ENCODE measurements at places on chromosomes 5 and 9.
A peak's percentile ranks its signal among the peaks of the same experiment; 100 is the strongest.

DNA sequence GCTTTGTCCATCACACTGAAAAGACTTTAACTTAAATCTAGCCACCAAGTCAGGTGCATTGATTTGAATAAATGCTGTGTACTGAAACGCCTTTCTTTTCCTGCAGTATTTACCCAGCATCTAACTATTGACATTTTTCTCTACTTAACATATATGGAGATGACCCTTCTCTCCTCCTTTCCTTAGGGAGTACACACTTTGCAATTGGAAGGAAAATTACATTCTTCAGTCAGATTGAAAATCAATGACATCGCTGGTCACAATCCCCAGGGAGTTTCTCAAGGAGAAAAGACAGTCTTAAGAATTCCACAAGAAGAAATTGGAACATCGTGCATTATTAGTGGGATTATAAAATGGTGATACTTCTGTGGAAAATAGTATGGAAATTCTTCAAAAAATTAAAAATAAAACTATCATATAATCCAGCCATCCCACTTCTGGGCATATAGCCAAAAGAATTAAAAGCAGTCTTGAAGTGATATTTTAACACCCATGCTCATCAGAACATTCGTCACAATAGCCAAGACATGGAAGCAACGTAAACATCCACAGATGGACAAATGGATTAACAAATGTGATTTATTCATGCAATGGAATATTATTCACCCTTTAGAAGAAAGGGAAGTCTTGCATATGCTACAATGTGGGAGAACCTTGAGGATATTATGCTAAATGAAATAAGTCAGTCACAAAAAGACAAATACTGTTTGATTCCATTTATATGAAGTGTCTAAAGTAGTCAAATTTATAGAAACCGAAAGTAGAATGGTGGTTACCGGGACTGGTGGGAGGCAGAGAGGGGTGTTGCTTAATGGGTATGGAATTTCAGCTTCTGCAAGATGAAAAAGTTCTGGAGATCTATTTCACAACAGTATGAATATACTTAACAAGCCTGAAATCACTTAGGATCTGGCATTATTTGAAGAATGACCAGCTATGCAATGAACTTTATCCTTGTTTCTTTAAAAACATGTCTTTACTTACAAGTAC lies 14.3 kb upstream of the FREM1 start:
- DNase-seq: no peak

GRCh38 chr5:112219000-112219399 lies 200.1 kb downstream of the EPB41L4A start:
- DNase-seq: no peak

DNA sequence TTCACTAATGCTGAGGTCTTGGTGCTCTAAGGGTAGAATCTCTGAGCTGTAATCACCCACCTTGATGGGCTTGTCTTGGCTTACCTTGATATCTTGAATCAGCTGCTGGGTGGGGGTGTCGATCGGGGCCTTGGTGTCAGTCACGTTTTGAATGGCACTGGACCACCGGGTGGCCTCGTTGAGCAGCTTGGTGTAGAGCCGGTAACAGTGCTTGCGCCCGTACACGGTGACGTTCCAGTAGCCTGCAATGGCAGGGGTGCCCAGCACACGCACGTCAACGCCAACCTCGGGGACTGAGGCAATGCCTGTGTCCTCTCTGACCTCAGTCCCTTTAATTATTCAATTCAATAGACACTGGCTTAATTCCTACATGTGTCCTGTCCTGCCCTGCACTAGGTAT lies 63.1 kb upstream of the RETREG1 start:
- no peak for DNase-seq

- DNase-seq: no peak
Measured at GRCh38 chr5:114377050-114377844, 15.4 kb downstream of the KCNN2 start.

GRCh38 chr5:151562019-151562707 lies 29.0 kb downstream of the FAT2 start:
- no peak for DNase-seq

GRCh38 chr5:115549154-115549553 lies 4.6 kb upstream of the FEM1C start:
- DNase-seq: no peak

- no peak for DNase-seq
Measured at GRCh38 chr9:93010704-93011103, 47.8 kb upstream of the SUSD3 start.

DNA sequence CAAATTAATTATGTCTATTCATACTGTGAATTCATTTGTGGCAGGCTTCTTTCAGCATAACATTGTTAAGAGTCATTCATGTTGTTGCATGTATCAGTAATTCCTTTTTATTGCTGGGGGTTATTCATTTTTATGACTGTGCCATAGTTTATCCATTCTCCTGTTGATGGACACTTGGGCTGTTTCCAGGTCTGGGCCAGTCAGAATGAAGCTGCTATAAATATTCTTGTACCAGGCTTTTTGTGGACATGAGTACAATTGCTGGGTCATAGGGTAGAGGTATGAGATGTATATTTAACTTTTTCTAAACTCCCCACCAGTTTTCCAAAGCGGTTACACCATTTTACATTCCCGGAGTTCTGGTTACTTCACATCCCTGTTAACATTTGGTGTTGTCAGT lies 13.6 kb downstream of the PRPF4 start:
- no peak for DNase-seq

- DNase-seq: no peak
Measured at GRCh38 chr9:68995776-68996175, 18.1 kb downstream of the PRKACG start.

DNA sequence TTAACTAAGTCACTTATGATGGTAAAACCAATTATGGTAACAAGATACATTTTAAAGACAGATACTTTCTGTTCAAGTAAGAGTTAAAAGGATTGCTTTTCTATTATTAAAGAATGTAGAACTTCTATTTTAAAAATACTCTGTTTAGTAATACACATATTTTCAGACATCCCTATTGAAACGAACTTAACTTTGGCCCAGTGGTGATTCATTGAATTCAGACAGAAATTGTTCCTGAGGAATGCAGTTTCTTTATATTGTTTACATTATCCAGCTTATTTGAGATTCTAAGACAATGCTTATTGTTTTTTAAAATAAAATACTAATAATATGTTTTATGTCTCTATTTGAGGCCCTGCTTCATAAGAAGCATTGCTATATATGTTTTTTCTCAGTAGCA lies 816.4 kb downstream of the SEMA5A start:
- DNase-seq: no peak

DNA sequence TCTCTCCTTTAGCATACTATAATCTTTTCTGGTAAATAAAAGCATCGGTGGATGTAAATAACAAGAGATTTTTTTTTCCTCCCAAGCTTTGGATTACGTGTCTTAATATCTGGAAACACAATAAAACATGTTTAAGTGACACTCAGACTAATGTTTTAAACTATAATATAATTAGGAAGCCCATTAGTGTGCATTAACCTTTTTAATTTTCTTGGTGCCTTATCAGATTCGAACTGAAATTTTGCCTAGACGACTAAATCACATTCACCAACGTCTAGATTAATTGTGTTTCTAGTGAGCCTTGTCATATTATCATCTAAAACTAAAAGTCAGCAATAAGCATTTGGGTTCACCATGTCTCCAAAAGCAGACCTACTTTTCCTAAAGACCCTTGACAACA lies 110.2 kb downstream of the CDH6 start:
- DNase-seq: no peak

- DNase-seq: no peak
Measured at GRCh38 chr9:10005206-10005605, 607.6 kb downstream of the PTPRD start.

DNA sequence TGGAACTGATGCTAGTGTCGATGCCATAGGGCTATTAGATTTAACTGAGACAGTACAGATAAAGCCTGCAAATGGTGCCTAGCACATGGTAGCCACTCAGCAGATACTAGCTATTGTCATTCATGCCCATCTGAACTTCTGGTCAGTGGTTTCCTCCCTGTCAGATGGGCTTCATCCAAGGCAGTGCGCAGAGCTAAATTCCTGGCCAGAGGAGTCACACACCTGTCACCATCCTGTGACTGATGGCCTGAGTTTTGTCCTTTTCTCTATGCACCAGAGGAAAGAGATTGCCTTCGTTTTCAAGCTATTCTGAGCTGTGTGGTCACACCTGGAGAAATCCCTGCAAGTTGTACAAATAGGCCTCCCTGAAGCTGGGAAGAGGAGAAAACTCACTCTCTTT lies 34.7 kb downstream of the MSX2 start:
- no peak for DNase-seq

DNA sequence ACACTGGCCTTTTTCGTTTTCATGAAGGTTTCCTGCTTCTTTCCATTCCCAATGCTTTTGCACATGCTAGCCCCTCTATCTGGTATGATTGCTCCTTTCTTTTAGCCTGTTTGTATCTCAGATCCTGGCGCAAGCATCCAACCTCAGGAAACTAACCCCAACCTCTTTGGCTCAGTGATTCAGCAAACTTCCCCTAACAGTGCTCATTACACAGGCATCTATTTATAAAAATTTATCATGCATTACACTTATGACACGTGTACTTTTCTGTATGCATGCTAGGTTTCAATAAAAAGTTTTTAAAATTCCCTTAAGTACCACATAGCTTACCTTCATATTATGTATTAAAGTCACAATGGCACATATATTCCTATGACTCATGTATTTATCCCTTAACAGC lies 218.9 kb downstream of the EPB41L4A start:
- DNase-seq: no peak

DNA sequence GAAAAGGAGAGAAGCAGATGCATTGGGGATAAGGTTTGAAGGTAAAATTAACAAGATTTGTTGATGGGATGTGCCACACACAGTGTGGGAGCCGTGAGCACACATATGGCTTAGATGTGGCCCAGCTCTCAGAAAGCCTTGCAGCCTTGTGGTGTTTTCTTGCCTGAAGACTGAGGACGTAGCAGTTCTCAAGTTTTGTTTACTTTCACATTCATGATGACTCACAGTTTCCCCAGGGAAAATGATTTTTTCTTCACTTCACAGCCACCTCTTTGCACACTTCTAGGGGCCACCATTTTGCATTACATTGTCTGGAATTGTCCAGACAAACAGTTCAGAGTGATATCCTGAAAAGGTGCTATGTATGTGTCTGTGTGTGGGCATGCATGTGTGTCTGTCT lies 126.2 kb downstream of the BASP1 start:
- DNase-seq: no peak

- DNase-seq: no peak
Measured at GRCh38 chr9:128523199-128523925, 18.8 kb downstream of the GLE1 start.

DNA sequence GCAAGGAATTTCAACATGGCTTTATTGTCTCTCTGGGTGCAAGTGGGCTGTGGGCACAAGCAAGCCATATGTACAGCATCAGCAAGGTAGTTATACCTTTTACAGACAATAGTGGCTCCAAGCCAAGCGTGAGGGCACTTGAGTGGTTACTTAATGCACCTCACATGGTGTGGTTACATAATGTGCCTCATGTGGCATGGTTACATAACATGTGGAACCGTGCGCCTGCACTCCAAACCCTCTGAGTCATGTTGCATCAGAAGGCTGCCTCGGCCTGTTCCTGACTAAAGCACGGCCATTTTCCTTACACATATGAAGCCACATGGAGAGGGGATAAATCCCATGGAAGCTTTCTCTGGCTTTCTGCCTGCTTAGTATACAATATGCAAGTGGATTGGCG lies 150.9 kb downstream of the OSTF1 start:
- peak; percentile 24 for DNase-seq

DNA sequence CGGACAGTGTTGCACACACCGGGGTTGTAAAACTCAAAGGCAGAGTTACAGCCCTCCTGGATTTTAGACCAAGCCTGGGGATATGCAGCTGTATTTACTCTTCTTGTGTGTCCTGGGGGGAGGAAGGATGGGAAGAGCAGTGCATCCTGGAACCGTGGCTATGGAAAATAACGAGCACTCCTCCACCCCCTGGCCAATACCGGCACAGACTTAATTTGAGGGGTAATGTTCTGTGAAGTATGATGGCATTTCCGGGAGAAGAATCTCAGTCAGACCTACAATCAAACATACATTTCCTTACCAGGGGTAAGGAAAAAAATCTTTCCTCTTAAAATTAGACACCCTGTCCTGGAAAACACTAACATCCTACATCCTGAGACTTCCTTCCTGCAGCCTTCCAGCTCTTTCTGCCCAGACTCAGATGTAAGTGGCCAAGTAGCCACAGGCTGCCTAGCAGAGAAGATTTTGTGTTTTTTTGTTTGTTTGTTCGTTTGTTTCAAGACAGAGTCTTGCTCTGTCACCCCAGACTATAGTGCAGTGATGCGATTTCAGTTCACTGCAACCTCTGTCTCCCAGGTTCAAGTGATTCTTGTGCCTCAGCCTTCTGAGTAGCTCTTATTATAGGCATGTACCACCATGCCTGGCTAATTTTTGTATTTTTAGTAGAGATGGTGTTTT lies 11.0 kb upstream of the ERMP1 start:
- DNase-seq: peak; percentile 63

DNA sequence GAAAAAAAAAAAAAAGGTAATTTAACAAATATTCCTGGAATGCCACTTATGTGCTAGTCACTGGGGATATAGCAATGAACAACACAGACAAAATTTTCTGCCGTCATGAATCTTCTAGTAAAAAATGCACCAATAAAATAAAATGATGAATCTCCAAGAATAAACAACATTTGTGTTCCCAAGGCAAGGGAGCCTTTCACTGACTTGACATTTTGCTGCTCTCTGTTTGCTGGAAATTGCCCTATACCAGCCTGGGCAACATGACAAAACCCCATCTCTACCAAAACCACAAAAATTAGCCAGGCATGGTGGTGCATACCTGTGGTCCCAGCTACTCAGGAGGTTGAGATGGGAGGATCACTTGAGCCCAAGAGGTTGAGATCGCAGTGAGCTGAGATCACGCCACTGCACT lies 64.5 kb upstream of the ERBIN start:
- DNase-seq: no peak

- DNase-seq: no peak
Measured at GRCh38 chr5:180436936-180437335, 57.2 kb upstream of the CNOT6 start.

GRCh38 chr9:108951578-108951977 lies 17.4 kb downstream of the ABITRAM start:
- no peak for DNase-seq

- DNase-seq: no peak
Measured at GRCh38 chr9:76655121-76655541, 109.1 kb upstream of the PCA3 start.

- DNase-seq: no peak
Measured at GRCh38 chr9:124779368-124780059, 2.6 kb downstream of the OLFML2A start.

DNA sequence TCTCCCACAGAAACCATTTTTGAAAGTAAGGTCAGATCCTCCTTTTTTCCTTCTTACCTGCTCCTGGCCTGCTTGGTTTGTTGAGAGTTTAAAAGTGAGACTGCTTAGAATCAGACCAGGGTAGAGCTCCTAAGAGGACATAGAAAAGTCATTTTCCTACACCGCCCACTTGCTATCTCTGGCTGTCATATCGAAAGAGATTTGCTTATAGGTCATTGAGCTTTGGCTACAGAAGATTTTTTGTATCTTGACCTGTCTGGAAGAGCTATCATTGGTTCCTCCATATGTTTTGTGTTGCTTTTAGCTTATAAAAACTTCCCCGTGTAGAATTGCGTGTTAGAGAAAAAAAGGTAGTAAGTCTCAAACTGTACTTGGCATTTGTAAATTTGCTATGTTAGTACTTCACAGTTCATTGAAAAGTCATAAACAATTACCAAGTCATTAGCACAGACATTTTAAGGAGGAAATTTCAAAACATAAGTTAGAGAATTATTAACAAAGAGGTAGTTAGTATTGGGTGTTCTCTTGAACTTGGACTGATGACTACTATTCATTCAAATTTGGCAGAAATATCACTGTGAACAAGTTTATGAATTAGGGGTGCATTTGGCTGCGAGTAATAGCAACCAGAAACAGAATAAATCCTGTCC lies 96.6 kb downstream of the MAN2A1 start:
- DNase-seq: no peak

GRCh38 chr5:125974679-125975078 lies 448.5 kb upstream of the GRAMD2B start:
- DNase-seq: no peak
